ENCODE measurements at places on chromosomes 2 and 18.

- DNase-seq: no peak
Measured at GRCh38 chr2:132646540-132647108, 23.4 kb downstream of the LYPD1 start.

- peak; percentile 41 for DNase-seq
Measured at GRCh38 chr2:145800151-145801091, 1280.5 kb upstream of the ZEB2 start.

GRCh38 chr2:212424082-212424481 lies 114.5 kb downstream of the ERBB4 start:
- no peak for DNase-seq

DNA sequence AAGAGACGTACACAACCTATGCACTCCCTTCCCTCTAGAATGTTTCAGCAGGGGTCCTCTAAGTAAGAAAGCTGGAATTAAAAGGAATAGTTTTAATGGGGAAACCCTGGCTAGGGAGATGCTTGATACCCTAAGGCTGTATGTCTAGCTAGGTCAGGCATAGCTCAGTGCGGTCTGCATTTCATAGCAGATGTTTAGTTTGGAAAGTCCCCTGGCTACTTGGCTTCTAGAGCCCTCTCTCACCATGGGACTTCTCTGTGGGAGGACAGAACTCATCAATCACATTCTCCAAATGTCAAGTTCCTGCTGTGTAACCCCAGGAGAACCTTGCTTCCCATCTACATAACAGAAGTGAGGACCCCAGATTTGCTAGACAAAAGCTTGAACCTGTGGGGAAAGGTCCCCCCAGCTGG lies 24.1 kb upstream of the ANXA4 start:
- DNase-seq: no peak

GRCh38 chr2:167103028-167103756 lies 214.9 kb downstream of the XIRP2 start:
- DNase-seq: no peak

DNA sequence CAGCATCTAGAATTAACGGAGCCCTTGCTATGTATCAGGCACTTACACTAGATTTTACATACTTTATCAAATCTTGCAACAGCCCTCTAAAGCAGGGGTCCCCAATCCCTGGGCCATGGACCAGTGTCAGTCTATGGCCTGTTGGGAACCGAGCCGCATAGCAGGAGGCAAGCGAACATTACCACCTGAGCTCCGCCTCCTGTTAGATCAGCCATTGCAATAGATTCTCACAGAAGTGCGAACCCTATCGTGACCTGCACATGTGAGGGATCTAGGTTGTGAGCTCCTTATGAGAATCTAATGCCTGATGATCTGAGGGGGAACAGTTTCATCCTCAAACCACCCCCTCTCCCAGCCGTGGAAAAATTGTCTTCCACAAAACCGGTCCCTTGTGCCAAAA lies 13.4 kb downstream of the DNAJB2 start:
- no peak for DNase-seq

GRCh38 chr2:226137201-226137811 lies 662.3 kb downstream of the IRS1 start:
- DNase-seq: no peak

GRCh38 chr18:49090901-49091300 lies 140.1 kb upstream of the SMAD7 start:
- no peak for DNase-seq

DNA sequence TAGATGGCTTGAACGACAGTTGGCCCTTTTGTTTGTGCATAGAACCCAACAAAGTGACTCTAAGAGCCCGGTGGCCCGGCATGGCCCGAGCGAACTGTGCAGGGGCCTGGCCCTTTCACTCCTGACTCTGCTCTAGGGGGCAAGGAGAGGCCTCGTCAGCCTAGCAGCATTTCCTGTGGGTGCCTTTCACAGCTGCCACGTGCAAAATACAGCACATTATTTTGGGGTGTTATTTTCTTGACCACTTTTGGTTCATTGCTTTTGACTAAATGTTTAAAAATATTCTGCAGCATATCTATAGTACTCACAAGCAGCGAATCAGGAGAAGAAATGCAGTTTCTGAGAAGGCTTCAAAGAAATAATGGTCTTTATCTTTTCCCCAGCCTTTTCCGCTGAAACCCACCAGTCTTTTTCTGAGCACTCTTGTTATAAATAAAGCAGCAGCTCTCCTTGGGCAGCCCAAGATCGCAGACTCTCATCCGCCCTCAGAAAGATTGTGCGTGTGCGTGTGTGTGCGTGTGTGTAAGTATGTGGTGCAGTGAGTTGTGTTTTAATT lies 31.3 kb downstream of the DGKD start:
- no peak for DNase-seq

- no peak for DNase-seq
Measured at GRCh38 chr2:207265869-207266268, 100.1 kb upstream of the KLF7 start.

DNA sequence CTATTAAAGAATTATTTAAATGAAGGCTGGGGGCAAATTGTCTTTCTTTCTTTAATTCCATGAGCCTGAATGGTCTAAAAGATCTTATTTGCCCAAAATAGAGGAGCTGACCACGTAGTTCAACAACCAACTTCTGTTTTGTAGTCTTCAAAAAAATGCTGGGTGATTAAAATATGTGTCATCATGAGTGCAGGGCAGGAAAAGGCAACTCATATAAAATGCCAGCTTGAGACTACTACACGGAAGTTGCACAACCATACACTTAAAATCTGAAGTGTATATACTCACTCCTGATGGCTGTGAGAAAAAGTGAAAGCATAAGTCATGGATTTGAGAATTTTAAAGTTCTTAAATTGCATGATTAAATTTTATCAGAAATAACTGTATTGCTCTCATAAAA lies 210.9 kb downstream of the DYM start:
- no peak for DNase-seq

- no peak for DNase-seq
Measured at GRCh38 chr2:238461491-238461890, 34.8 kb downstream of the ASB1 start.

Data from erythroblast (primary cell).